ENCODE measurements at places on chromosomes 12 and 14.

DNA sequence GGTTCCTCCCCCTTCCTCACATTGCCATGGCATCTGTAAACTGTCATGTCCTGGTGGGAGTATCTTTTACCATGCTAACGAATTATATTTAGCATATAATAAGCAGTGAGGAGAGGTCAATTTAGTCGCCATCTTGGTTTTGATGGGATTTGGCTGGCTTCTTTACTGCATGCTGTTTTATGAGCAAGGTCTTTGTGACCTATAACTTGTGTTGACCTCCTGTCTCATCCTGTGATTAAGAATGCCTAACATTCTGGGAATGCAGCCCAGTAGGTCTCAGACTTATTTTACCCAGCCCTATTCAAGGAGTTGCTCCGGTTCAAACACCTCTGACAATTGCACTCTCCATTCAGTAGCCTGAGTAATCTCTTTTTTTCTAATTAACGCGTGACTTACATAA is 2.1 kb upstream of the EIF4B start:
- peak; percentile 50 for DNase-seq

GRCh38 chr14:92472860-92473259 is 40.7 kb upstream of the RIN3 start:
- DNase-seq, result no peak

DNA sequence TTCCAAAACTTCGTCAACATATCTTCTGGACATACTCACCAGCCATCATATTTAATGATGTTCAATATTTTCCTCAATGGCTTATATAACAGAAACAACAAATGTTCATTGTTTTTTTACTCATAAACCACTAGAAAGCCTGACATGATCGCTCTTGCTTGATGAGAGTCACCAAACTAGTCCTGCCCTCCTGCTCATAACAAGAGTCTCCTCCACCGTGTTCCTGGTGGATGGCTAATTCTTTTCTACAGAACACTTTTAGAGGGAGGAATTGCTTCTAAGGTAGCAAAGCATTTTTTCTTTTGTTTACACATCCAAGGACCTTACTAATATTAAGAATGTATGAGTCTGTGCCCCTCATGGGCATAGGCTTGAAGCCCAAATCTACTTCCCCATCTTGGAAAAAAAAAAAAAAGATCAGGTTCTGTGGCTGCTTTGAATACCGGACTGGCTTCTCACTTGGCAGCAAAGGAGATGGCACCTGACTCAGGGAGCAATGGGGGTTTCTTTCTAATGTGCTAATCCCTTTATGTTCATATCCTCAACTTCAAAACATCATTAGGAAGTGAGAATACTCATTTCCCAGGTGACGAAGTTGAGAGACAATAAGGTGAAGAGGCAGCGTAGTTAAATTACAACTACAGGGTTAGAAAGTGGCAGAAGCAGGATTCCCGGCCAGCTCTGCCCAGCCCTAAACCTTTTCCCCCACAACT is 188.8 kb downstream of the EPS8 start:
- DNase-seq, result peak; percentile 47

- DNase-seq, result peak; percentile 42
These were observed 1.0 kb downstream of the HOMEZ start for GRCh38 chr14:23284654-23285529.

GRCh38 chr14:91496790-91497189 is 13.3 kb downstream of the PPP4R3A start:
- DNase-seq, result no peak

- peak; percentile 73 for DNase-seq
These were observed 4.5 kb downstream of the DCN start for GRCh38 chr12:91178139-91178561.

GRCh38 chr12:32140877-32141276 is 34.2 kb downstream of the BICD1 start:
- no peak for DNase-seq

- DNase-seq, result no peak
These were observed 77.5 kb downstream of the TGFB3 start for GRCh38 chr14:75904311-75904710.

GRCh38 chr12:50419112-50419909 is 18.6 kb downstream of the LARP4 start:
- no peak for DNase-seq

GRCh38 chr12:53180931-53181645 is 363 bp upstream of the CSAD start:
- peak; percentile 61 for DNase-seq

DNA sequence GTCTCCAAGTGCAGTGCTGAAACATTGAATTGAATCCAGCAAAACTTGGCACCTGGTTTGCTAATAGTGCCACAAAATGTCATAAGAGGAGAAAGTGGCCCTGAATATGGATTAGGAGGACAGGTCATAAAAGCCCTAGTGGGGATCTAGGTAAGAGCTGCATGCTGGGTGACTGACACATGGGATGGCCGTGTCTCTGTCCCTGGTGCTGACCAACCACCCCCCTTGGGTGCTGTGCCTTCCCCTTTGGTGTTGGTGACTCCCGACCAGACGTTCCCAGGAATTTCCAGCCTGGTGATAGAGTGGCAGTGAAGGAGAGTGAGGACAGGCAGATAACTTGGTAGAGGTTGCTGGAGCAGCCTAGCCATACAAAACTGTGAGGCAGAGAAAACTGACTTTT is 142.8 kb downstream of the VRK1 start:
- no peak for DNase-seq

DNA sequence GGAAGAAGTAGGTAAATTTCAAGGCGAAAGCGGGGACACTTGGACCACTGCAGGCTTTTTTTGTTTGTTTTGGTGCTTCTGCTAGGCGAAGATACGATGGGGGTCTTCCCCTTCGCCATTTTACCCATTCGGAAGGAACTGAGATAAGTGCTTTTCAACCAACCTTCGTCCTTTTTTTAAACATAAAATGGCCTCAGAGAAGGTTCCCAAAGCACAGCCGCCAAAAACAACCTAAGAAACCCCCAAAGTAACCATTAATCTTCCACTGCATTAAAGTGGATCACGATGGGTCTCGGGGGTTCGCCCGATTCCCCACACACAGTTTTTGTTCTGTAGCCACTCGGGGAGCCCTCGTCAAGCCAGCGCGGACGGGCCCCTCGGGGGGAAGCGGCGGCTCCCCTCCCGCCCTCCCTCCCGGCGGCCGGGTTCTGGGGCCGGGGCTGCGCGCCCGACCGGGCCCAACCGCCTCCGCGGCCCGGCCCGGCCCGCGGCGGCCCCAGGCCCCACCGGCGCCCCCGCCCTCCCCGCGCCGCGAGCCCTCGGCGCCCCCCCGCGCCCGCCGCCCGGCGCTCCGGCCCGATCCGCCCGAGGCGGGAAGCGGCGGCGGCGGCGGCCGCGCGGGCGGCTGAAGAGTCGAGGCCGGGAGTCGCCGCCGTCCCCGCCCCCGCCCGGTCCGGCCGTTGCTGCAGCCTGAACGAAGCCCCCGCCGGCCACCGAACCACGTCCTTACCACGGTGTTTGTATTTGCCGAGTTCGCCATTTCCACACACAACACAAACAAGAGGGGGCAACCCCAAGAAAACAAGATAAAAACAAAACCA is 790 bp downstream of the GTF2A1 start:
- DNase-seq, result peak; percentile 40

DNA sequence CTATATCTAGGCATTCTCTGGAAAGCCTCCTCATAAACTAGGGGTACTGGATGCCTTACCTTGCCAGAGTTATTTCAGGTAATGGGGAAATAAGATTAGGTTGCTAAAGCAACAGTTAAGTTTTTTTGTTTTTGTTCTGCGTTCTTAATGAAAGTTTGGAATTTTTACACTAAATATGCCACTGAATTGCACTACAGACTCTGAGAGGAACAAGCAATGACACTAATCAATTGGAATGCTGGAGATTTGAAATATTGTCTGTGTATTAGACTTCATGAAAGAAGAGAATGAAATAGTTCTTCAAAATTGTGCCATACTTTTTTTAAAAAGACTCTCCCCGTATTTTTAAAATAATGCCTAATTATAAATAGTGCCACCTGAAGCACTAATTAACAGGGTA is 287.8 kb downstream of the NAV3 start:
- no peak for DNase-seq

DNA sequence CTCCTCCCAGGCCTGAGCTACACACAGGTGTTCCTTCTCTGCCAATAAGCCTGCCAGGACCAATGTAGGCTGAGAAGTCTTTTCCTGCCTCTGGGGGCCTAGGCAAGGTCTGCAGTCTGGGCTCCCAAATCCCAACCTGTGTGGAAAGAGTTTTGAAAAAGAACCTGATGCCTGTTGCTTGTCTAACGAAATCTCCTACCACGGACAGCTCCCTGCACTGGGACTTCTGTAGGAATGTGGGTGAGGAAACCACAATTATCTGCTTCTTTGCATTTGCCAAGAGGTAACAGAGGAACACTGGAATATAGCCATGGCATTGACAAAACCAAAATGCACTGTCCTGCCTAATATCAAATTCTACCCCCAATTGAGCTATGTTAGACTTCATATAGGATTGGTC is 877.0 kb upstream of the TMEM132C start:
- DNase-seq, result peak; percentile 75

DNA sequence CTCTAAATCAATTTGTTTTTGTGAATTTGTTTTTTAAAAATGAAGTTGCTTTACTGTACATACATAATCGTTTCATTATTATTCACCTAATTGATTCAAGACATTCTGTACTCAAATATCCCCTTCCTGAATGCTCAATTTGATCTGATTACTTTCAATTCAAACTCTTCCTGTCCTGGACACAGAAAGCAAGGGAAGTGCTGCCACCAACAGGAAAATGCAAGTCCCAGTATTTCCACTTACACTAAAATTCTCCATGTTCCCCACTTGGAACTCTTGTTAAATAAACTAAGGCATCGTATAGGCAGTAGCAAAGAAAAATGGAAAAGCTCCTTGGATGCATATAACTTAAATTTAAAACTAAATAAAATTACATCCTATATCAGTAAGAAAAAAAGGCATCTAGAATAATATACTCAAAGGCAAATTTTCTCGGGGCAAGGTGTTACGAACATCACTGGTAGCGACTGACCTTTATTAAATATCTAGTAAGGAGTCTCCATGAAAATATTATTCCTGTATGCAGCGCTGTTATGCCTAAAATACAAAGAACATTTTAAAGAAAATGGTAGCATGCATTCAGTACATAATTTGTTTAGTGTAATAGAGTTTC is 72.0 kb upstream of the DBX2 start:
- DNase-seq, result peak; percentile 46

- DNase-seq, result peak; percentile 92
These were observed 282.8 kb downstream of the PAWR start for GRCh38 chr12:79407671-79408622.

- no peak for DNase-seq
These were observed 21.4 kb downstream of the SYNE3 start for GRCh38 chr14:95495076-95495475.

- DNase-seq, result no peak
These were observed 77.3 kb downstream of the PPM1A start for GRCh38 chr14:60326274-60326673.

DNA sequence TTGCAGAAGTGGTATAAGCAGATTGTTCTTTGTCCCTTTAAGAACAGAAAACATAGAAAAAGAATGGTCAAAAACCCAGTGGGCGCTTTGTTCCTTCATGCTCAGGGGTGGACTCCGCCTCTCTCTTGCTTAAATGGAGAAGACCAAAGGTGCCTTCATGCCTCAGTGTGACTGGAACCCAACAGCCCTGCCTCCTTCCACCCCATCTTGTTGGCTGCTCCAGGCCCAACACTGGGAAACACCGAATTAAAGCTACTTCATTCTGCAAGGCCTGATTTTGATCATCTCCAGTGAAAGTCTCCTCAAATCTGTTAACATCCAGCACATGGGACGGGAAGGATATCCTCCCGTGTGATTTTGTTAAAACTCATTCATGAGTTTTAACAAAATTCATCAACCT is 103.7 kb downstream of the BCL11B start:
- no peak for DNase-seq
